ENCODE measurements at places on chromosomes 4 and X.

DNA sequence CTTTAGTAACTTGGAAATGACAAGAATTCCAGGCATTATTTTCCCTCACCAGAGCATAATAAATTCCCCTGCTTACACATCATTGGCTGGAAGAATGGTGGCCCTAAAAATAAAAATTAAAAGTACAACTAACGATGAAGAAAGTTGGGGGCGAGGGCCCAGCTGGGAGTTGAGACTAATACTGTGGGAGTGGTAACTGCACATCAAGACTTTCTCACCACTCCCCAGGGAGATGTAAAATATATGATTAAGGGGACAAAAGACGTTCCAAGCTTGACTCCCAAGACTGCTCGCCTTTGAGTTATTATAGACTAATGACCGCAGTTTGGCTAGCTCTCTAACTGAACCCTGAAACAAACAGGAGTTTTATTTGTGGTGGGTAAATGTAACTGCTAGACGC, 30.0 kb downstream of the SMIM31 start:
- DNase-seq, result peak; percentile 34

GRCh38 chrX:108447303-108447702, 7.7 kb downstream of the COL4A5 start:
- no peak for DNase-seq

DNA sequence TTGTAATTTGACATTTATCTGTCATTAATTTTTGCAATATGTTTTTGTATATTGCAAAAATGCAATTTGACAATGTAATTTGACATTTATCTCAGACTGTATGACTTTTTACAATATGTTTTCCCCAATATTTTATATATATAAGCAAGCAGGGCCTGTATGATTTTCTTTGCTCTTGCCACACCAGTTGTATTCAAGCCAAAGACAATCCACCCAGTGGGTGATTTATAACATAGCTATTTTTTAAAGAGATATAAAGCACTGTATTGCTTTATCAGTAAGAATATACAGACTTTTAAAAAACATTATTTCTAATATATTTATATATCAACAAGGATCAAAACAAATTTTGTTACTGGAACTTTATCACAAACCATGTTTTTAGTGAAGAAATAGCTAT, 47.3 kb downstream of the SLIT2 start:
- no peak for DNase-seq

GRCh38 chrX:41066391-41066790, 18.9 kb upstream of the USP9X start:
- DNase-seq, result no peak

DNA sequence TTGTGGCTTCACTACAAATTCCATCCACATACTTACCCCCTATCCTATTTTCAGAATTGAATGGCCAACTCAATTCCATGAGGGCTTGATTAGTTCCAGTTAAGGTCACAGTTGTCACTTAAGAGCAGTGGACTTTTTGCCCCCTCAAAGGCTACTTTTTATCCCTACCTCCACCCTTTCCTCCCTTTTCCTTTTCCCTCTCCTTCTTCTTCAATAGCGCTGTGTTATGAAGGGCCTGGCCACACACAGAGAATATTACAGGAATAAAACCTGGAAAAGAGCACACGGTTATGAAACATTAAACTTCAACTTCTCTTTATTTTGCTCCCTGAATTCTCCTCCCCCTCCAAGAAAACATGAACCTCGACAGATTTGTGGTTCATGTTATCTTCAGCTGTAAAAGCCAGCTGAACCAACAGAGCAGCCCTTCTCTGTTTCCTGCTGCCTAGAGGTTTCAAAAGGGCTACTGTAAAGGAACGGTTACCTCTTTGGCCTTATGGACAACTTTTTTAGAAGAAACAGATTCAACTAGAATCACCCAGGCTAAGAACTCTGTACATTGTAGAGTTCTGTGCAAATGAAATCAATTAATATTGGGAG, 87.0 kb upstream of the RPL34 start:
- DNase-seq, result peak; percentile 5

- no peak for DNase-seq
Measured at GRCh38 chrX:50430917-50431575, 39.6 kb downstream of the DGKK start.

- DNase-seq, result no peak
Measured at GRCh38 chrX:112636951-112637581, 42.7 kb downstream of the LHFPL1 start.

DNA sequence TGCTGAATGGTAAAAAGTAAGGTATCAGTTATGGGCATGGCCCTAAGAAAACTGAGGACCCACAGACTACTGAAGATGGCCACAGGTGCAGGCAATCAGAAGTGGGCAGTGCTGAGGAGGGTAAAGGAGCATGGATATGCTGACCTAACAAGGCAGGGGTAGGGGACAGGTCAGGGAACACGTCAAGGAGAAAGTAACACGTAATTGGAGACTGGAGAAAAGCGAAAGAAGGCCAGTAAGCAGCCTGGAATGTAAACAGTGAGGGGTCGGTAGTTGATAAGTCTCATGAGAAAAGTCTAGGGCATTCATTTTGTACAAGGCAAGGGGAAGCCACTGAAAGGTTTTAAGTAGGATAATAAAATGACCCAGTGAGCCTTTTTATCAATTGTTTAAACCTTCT, 153.3 kb downstream of the PRDM5 start:
- DNase-seq, result no peak

GRCh38 chrX:154308108-154308946, 12.7 kb downstream of the TKTL1 start:
- no peak for DNase-seq

DNA sequence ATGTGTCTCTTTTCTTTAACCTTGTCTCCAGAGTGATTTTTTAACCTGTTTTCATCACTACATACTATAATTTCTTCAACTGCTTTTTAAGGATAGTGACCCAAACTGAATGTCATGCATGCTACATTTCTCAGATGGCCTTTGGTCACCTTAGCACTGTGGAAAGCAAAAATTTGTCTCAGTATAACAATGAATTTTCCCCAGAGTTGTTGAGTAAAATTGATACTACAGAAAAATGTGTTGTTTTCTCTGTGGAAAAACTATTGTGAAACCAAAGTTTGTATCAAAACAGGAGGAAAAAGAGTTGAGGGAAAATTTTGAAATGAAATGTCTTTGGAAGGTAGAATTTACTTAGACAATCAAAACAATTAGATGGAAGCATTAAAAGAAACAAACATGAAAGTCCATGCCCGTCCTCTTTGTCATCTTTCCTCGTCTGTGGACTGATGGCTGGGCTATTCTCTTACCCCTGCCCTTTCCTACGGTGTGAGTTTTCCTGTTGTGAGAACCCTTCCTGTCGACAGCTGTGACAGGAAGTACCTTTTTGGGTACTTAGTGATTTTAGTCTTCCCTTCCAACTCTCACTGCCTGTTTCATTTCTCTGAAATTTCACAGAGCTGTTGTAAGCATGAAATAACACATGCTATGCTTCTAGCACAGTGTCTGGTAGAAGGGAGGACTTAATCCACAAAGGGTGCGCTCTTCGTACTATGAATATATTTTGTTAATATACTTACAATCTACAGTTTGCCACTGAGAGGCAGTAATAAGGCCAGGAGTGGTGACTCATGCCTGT, 50.8 kb downstream of the LRP2BP start:
- DNase-seq, result no peak

- peak; percentile 49 for DNase-seq
Measured at GRCh38 chrX:101658661-101659491, 774 bp downstream of the ARMCX2 start.

GRCh38 chr4:108024878-108025165, 35.1 kb downstream of the HADH start:
- no peak for DNase-seq

GRCh38 chr4:102858828-102859464, 9.8 kb upstream of the CISD2 start:
- DNase-seq, result no peak

DNA sequence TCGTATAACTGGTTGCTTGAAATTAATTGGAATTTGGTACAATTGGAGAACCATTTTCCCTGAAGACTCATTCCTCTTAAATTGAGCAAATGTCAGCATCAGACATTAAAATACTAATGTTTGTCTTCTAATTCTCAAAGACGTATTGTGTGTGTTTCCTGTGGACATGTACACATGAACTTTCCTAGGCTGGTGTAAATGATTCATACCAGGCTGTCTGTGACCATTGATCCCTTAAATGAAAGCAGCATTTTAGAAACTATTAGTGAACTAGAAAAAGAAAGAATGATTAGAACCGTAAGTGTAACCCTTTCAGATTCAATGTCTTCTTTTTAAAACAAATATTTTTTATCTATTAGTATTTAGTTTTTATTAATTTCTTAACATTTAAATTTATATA, 332.9 kb downstream of the PPP3CA start:
- DNase-seq, result no peak

DNA sequence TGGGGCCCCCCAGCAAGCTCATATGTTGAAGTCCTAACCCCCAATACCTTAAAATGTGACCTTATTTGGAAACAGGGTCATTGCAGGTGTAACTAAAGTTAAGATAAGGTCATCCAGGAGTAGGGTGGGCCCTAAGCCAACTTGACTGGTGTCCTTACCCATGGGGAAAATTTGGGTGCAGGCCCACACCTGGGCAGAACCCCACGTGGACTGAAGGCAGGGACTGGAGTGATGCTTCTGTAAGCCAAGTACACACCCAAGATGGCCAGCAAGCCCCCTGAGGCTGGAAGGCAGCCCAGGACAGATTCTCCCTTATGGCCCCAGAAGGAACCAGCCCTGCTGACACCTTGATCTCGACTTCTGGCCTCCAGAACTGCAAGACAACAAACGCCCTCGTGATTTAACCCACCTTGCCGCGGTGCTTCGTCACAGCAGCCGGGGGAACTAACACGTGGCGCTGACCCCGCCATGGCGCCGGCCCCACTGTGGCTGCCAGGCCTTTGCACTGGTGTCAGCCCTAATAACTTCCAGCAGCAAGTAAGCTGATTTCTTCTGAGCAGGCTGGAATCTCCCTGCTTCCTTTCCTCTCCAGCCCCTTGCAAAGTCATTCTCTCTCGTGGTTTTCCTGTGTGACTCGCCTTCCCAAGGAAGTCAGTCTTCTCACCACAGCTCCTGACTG, 23.2 kb upstream of the MXD4 start:
- DNase-seq, result no peak

GRCh38 chr4:99652596-99653436, 4.8 kb downstream of the C4orf54 start:
- DNase-seq, result peak; percentile 60

- no peak for DNase-seq
Measured at GRCh38 chrX:84362184-84362838, 139.9 kb downstream of the HDX start.

- no peak for DNase-seq
Measured at GRCh38 chr4:30842689-30843088, 122.5 kb downstream of the PCDH7 start.

DNA sequence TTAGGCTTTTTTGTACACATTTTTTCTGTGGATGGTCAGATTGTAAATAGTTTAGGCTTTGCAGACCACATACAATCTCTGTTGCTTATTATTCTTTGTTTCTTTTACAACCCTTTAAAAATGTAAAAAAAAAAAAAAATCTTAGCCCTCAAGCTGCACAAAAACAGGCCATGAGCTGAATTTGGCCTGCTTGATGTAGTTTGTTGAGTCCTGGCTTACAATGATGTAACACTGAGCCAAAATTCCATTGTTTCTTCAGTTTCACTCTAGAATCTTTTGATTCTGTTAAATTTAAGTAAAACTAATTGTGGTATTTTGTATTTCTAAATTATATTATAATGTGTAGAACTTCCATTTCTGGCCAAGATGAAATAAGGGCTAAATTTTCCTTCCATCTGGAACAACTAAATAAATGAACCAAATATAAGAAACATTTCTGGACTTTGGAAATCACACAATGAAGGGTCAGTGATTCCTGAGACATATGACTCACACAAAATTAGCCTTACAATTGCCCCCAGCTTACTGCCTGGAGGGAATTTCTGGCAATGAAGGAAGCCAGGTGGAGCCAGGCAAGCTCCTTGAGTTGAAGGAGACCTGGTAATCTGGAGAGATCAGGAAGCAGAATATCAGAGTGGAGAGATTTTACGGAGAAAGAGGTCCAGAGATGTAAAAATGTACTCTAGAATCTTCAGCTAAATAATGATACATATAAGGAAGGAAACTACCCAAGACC, 29.8 kb downstream of the IQCM start:
- DNase-seq, result no peak

DNA sequence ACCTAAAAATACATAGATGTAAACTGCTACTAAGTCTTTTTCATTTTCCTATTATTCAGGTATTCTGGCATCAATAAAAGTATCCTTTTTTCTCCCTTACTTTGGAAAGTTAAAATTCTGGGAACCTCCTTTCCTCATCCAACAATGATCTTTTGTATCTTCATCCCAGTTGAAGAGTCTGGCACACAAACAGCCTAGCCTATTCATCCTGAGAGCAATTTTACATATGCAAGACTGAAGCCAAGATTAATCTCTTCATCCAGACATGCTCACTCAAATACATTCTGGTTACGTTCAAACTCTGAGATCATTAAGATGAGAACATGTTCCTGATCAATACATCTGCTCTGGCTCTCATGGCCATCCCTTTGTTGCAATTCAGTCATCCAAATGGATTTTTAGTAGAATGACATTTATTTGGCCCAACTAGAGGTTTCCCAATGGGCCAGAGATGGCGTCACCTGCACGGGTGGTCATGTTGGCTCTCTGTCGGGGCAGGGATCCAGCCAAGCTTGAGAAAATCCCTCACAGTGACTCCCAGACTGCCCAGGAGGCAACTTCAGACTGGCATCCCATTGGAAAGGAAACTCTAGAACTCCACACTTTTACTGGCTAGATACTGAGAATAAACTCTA, 135.3 kb upstream of the VCX2 start:
- no peak for DNase-seq

DNA sequence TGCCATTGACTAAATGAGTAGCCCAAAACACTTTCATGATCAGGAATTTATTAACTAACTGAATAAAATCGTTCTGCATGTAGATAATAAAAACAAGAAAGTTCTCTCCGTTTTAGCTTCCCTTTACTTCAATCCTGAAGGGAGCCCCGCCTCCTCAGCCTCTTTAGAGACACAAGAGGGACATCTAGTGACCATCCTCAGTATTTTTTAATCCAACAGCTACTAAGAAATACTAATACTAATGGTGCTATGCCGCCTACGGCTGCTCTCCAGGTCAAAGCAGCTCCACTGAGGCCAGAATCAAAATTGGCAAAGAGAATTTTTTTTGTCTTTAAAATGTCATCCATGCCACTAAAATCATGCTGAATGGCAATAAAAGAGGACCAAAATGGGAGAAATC, 3.2 kb upstream of the PCDH19 start:
- no peak for DNase-seq

GRCh38 chr4:1714303-1715001, 2.3 kb upstream of the SLBP start:
- no peak for DNase-seq
